Frontal cortex (tissue), 4 donors: ENCODE measurements at places on chromosomes 11 and 22. TPM values are rescaled to one million over a fixed set of nuclear protein-coding genes. Genes with fewer than 3 reads are reported as not detected.
A peak's percentile ranks its signal among the peaks of the same experiment; 100 is the strongest.

The SHISAL1 gene
- total RNA-seq, result 20.8 TPM

The LAYN gene
- total RNA-seq, result 4.1 TPM

The KRTAP5-9 gene
- not detected for total RNA-seq

The ALDH3B1 gene
- 0.41 TPM for total RNA-seq

The MUC15 gene
- not detected for total RNA-seq

The INPP5J gene
- 2.0 TPM for total RNA-seq

The HBG1 gene
- 2.0 TPM for total RNA-seq

The GTSE1 gene
- total RNA-seq, result 1.6 TPM

The OR52B2 gene
- total RNA-seq, result not detected

The POTEH gene
- not detected for total RNA-seq

The PATE2 gene
- total RNA-seq, result 0.82 TPM

The GPR137 gene
- total RNA-seq, result 9.8 TPM

The CNIH2 gene
- 41.6 TPM for total RNA-seq

The FXYD6 gene
- 69.3 TPM for total RNA-seq

The GGTLC2 gene
- total RNA-seq, result not detected

The APOBEC3C gene
- total RNA-seq, result not detected

- DNase-seq, result peak; percentile 16
Observed at GRCh38 chr11:113001709-113002108, 40.5 kb downstream of the NCAM1 start.

DNA sequence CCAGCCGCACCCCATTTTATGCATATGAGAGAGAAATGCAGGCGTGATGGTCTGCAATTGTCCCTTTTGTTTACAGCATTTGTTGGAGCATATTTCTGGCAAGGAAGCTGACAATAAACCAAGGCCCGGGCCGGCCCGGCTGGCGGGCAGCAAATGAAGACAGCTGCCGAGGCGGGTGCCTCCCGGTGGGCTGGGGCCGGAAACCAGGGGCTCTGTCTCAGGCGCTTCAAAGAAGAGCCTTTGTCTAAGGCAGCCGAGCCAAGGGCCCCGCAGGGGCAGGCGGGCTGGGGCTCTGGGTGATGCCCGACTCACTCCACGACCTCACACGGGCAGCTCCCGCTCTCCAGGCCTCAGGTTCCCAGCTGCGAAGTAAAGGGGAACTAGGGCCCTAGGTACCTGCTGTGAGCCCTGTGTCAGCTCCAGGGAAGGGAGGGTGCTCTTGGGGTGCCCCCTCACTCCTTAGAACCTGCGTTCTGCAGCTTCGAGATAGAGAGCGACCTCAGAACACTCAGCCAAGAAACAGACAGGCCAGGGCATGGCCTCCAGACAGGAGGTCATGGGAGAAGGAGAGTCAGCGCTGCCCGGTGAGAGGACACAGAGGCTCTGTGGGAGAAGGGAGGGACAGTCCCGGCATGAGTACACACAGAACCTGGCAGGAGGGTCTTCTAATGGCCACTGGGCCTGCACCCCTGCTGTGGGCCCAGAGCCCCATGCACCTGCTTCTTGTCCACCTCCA, 2.4 kb downstream of the LINC01488 start:
- no peak for DNase-seq

- no peak for DNase-seq
Observed at GRCh38 chr11:60631944-60632343, 67.5 kb upstream of the MS4A8 start.

- DNase-seq, result peak; percentile 5
Observed at GRCh38 chr11:26297189-26297975, 34.5 kb upstream of the ANO3 start.

DNA sequence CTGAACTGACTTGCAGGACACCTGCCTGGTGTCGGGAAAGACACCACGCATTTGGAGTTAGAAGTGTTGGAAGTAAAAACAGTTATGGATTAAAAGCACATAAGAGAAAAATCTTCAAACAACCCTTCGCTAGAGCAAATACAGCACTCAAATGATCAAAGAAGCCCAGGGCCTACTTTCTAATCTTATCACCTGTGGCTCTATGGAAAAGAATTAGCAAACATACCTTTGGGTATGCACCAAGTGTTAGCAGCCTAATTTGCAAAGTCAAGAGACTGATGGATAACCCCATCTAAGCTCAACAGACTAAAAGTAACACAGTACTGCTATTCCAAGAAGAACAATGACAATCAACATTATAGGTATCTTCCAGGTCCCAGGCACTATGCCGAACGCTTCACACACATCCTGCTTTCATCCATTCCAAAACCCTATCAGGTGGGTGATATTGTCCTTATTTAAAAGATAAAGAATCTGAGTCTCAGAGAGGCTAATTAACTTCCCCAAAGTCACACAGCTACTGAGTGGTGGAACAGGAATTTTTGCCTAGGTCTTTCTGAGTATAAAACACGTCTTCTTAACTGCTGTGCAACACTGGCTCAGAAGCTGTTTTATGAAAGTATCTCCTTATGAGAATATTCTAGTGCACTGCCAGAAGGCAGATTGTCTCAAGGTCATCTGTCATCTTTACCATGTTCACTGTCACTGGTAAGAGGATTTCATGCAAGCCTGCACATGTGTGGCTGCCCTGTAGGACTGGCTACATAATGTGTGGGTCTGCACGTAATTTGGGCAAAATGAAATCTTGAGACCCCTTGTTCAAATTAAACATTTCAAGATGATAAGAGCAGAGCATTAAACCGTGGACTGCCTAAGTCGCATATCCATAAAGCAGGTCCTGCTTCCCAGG, 16.4 kb downstream of the SLC1A2 start:
- no peak for DNase-seq

GRCh38 chr11:70608568-70609470, 210.5 kb downstream of the CTTN start:
- DNase-seq, result no peak

GRCh38 chr11:102833731-102834130, 9.7 kb downstream of the MMP3 start:
- DNase-seq, result no peak

DNA sequence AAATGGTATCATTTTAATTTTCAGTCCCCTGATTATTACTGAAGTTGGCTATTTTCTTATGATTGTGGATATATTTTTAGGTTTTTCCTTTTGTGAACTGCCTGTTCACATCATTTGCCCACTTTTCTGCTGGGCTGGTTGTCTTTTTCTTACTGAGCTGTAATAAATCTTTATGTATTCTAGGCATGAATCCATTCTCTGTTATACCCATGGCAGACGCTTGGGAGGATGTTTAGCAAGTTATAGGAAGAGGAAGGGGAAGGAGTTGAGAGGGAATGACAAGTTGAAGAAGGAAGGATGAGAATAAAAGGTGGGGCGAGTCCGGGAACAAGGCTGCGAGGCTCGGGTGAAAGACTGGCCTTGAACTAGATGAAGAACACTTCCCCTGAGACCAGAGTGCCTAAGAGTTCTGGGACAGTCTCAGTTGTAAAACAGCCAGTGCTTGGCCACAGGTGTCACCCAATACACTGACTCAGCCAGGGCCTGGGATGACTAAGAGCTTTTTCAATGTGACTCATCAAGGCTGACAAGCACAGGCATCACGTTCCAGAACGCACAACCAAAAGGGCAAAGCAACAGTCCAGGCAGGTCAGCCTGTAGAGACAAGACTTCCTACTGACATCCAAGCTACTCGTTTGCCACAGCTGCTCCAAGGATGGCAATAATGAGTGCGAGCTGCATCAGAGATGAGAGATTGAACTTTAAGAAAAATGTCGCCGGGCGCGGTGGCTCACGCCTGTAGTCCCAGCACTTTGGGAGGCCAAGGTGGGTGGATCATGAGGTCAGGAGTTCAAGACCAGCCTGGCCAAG, 35.2 kb downstream of the LRFN4 start:
- DNase-seq, result no peak

- no peak for DNase-seq
Observed at GRCh38 chr11:121323046-121323607, 30.6 kb downstream of the SC5D start.

GRCh38 chr11:128530118-128531074, 57.0 kb downstream of the ETS1 start:
- DNase-seq, result no peak

DNA sequence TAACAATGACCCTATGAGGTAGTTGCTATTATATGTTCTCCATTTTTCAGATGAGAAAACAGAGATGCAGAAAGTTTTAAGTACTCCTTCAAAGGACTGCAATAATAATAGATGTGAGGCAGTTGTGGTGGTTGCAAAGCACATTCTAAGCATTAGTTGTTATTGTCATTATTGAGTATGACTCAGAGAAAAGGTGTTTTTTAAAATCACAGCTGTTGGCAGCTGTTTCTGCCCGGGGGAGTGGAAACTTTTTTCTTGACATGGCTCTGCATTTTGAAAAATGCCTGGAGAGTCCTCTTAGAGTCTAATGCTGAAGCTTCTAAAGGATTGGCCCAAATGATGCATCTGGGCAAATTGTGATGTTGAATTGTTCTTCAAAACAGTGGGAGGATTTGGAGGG, 244.5 kb upstream of the MPPED2 start:
- no peak for DNase-seq

DNA sequence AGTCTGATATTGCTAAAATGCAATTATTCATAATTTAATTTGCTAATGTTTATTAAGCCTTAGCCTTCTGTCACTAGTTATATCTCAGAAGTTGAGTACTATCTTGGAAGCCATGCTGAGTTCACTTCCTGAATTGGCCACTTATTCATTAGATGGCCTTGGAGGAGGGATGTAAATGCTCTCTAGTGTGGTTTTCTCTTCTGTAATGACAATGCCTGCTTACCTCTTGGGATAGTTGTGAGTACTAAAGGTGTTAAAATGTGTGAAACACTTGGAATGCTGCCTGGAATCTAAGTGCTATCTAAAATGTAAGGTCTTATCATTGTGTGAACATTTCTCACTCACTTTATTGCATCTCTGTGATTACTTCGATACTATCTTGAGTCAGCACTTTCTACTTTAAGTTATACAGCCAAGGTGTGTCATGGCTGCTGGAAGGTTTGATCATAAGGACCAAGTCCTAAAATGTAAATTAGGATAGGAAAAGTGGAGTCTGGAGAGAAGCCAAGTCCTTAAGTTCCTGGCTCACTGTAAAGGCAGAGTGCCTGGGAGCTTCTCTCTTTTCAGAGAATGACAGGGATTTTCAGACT, 12.4 kb downstream of the GLYATL2 start:
- DNase-seq, result no peak

GRCh38 chr22:41480397-41480735, 11.4 kb downstream of the ACO2 start:
- DNase-seq, result no peak

DNA sequence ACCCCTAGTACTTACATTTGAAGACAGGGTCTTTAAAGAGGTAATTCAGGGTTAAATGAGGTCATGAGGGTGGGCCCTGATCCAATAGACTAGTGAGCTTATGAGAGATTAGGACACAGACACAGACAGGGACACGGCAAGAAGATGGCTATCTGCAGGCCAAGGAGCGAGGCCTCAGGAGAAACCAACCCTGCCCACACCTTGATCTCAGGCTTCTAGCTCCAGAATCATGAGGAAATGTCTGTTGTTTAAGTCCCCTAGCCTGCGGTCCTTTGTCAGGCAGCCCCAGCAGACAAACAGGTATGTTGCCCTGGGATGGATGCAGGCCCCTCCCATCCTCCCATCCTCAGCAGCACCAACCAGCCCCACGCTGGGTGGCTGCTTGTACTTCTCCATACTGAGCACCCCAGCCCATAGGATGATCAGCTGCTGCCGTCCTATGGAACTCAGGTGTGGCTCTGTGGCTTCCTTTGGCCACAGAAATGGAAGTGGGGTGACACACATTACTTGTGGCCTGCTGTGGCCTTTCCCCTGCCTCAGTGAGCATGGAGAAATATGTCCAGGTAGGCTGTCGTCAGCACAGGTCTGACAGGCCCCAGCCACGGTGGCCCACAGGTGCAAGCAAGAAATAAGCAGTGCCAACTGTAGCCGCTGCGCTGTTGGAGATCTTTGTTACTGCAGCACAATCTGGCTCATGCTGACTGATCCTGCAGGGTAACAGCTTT, 7.9 kb downstream of the GNB1L start:
- no peak for DNase-seq

- DNase-seq, result no peak
Observed at GRCh38 chr22:35605369-35605680, 11.8 kb downstream of the MB start.

- DNase-seq, result no peak
Observed at GRCh38 chr22:25375683-25376082, 156.2 kb downstream of the CRYBB2 start.

- peak; percentile 90 for DNase-seq
Observed at GRCh38 chr22:40346185-40347118, at the start of gene ADSL. ADSL (plus strand) TSS chr22:40346500; CDS start chr22:40346559, 59 bp downstream.

GRCh38 chr11:107014871-107015270, 3.4 kb downstream of the GUCY1A2 start:
- DNase-seq, result no peak

- no peak for DNase-seq
Observed at GRCh38 chr11:75292943-75293342, 52.4 kb downstream of the TPBGL start.

GRCh38 chr11:8247312-8247711, 16.4 kb downstream of the LMO1 start:
- DNase-seq, result no peak

- no peak for DNase-seq
Observed at GRCh38 chr11:90216611-90217010, 6.2 kb downstream of the CHORDC1 start.

- no peak for DNase-seq
Observed at GRCh38 chr22:39129746-39130145, 22.7 kb downstream of the CBX7 start.

GRCh38 chr11:73652046-73652730, 5.8 kb downstream of the PLEKHB1 start:
- peak; percentile 71 for DNase-seq

DNA sequence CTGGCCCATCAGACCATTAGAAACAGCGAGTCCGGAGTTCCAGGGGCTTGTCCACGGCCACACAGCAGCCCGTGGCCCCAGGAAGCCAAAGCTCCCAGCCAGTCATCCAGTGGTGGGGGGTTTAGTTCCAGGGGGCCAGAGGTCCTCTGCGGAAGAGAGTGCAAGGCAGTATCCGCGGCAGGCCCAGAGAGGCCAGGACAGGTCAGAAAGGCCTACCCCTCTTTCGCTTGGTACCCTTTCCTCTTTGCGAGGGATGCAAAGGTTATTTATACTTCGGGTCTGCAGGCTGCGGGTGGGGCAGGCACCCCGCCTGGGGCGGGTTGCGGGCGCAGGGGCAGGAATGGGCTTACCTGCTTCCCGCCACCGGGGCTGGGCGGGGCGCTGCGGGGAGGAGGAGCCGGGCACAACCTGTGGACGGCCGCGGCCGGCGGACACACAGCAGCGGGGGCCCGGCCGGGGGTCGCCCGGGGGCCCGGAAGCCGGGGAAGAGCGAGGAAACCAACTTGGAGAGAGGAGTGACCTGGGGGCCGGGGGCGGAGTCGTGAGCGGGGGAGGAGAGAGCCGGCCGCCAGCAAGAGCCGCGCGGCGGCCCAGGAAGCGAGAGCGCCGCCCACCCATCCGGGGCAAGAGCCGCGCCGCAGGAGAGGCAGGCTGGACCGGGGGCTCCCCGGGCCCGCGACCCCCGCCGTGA, at the start of gene SH3BP1:
Gene SH3BP1, plus strand, starts transcription at position 600 of the 691 bp plus-strand sequence. CDS start 119 bp downstream, outside the sequence.
- DNase-seq, result peak; percentile 75
